ENCODE measurements at places on chromosomes 4 and X. TPM values are rescaled to one million over a fixed set of nuclear protein-coding genes. Genes with fewer than 3 reads are reported as not detected.

DNA sequence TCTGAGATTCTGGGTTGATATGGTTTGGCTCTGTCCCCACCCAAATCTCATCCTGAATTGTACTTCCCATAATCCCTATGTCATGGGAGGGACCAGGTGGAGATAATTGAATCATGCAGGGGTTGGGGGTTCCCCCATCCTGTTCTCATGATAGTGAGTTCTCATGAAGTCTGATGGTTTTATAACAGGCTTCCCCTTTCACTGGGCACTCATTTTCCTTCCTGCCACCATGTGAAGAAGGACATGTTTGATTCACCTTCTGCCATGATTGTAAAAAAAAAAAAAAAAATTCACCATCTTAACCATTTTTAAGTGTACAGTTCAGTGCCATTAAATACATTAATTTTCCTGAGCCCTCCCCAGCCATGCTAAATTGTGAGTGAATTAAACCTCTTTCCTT lies 42.6 kb downstream of the SUPT20HL2 start:
- no peak for DNase-seq

GRCh38 chrX:107567370-107567769 lies 60.9 kb upstream of the PRPS1 start:
- DNase-seq: no peak

- peak; percentile 1 for DNase-seq
Measured at GRCh38 chr4:165874072-165874790, 1.2 kb downstream of the TLL1 start.

DNA sequence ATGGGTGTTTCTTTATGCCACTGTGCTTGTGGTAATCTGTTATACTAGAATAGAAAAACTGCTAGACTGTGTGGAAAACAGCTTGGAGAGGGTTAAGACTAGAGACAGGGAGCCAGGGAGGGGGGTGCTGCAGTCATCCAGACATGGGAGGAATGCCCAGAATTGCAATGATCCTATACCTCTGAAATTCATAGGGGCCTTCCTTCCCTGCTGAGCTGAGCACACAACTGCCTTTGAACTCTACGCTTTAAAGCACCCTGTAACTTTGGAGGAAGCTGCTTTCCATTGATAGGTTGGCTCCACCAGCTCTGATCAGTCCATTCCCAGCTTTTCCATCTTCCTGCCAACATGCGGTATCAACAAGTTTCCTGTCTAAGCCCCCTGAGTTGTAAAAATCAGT lies 155.9 kb upstream of the RASGEF1B start:
- DNase-seq: no peak

DNA sequence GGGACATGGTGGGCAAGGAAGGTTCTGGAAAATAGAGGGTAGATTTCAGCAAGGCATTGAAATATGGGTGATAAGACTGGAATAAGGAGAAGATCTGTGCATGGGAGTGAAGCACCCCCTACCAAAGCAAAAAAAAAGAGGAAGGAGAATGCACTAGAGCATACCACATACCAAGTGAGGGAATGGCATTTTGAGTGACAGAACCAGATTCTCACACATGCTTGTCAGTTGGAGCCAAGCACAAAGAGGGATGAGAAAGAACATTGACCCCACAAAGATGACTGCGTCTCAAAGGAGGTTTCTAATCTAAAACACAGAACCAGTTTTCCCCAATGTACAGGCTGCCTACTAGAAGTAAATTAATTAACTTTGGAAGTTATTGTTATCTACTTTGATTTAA lies 140.3 kb upstream of the SMAD1 start:
- DNase-seq: no peak

DNA sequence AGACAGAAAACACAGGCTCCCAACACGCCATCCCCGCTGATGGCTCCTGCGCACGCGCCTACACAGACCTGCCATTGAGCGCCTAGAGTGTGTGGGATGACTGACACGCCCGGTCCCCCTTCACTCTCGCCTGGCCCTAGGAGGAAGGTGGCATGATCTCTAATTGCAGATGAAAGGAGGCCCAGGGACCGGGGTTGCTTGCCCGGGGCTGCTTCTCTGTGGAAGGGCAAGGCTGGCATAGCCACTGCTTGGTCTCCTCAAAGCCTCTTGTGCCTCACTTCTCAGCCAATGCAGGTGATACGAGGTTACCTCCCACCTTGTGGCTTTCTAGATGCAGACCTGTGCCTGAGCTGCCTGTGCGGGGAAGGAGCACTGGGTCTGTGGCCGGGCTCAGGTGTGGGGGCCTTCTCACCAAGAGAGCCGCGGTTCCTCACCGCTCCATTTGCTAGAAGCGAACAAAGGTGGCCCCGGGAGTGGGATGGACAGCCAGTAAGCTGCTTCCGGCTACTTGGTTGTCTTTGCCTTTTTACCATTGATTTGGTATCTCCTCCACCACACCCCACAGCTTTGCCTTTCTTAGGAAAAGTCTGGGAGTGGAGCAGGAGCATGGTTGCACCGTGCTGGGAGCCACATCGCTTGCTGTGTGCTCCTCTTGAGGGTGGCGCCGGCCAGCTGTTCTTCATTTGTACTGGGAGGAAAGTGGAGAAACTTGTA lies 47.0 kb downstream of the TBC1D14 start:
- no peak for DNase-seq

DNA sequence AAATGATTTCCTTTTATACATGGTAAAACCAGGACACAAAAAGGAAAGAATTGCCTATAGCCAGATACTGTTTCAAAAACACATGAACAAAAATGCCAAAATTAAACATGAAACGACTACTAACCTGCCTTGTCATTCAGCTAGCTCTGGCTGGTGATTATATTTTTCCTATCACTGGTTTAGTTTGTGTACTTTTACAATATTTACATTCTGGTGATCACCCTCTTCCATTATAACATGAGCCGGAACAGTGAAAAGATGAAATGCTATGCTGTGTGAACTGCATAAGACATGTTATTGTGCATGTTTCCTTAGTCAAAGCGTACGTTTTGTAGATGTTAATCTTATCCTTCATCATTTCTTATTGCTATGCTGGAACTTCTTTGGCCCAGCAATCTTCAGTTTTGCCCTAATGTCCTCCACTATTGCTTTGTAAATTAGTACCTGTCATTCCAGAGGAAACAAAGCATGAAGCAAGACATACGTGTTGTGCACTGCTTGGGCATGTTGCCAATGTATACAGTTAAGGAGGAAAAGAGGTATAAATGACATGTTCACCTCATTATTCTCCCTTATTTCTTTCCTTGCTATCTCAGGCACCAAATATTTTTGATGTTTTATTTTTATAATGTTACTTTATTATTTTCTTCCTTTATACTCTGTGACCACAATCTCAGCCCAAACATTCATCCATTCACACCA lies 386.3 kb downstream of the ARHGAP24 start:
- no peak for DNase-seq

DNA sequence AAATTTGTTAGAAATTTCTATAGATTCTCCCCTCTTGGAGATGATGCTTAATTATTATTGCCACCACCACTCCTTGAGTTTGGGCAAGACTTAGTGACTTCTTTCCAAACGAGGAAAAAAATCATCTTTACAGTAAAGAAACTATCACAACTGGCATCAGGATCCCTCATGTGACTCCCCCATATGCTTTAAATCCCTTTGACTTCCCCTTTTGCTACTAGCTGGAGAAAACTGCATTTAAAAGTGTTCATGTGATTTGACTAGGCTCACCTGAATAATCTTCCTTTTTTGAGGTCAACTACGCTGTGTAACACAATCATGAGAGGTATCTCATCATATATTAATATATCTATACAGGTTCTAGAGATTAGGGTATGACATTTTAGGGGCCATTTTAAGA lies 30.3 kb upstream of the ENOX2 start:
- no peak for DNase-seq

DNA sequence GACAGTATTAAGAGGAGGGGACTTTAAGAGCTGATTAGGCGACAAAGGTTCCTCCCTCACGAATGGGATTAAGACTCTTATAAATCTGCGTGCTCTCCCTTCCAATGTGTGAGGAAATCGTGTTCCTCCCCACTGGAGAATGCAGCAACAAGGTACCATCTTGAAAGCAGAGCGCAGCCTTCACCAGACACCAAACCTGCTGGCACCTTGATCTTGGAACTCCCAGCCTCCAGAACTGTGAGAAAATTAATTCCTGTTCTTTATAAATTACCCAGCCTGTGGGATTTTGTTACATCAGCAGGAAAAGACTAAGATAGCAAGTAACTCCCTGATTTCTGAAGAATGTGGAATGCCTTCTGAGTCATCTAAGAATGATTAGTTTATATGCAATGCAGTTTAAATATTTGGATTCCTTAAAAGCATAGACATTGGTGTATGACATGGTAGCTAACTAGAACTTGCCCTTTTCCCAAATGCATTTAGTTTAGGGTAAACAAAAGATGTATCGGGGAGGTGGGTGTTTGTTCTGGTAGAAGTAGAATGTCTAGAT lies 86.1 kb downstream of the USP46 start:
- DNase-seq: peak; percentile 81

DNA sequence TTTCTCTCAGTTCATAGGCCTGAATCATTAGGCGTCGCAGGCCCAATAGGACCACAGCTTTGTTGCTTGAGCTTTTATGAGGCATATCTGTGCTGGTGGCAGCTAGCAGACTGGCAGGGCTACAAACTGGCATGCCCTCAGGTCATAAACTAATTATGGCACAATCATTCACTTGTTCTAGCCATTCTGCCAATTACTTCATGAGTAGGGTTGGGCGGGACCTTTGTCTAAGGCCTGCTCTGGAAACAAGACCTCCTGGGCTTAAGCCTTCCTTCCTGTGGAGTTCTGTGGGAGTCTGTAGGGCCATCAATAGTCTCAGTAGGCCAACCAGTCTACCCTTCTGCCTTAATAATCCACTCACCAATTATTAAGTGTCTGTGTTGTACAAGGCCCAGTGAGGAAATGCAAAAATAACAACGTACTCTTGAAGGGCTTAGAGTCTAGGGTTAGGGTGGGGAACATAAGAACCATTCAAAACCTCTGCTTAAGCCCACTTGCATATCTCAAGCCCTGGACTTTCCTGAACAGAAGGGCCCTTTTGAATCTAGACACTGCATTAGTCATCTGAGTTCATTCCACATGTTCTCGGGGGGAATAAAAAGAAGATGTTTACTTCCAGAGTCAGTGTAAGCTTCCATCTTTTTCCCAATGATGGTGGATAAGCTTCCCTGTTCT lies 44.5 kb downstream of the SHROOM4 start:
- no peak for DNase-seq

- DNase-seq: no peak
Measured at GRCh38 chrX:55014897-55015299, 14.7 kb downstream of the APEX2 start.

DNA sequence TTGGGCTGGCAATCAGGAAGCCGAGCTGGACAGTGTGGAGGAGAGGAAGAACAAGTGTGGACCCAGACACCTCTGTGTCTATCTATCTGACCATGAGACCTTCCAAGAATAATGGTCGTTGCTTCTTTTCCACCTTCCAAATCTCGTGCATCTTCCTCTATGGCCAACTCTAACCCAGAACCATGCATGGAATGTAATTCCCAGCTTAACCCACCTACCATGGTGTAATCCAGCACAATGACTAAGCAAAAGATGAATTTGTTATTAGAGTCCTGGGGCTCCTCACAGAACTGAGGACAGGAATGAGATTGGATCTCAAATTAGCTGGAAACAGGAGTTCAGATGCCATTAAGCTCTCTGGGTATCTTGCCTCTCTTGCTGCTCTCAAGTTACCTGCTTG lies 17.4 kb upstream of the TMEM184C start:
- peak; percentile 60 for DNase-seq

DNA sequence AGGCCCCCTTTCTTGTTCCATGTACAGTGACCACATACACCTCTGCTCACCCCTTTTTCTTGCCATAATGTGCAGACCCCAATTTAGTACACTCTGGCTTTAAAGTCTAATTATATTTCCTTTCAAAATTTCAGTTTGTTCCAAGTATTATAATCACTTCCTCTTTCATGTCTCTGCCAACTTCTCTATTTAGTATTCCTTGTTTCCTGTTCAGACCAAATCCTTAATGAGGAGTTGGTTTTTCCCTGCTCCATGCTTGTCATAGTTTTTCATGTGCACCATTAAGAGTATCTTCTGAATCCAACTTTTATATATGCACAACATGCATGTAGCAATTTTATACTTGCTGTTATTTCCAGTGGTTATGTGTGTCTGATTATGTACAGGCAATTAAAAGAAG lies 32.3 kb downstream of the USP53 start:
- no peak for DNase-seq

- DNase-seq: peak; percentile 5
Measured at GRCh38 chr4:27096142-27096824, 235.6 kb downstream of the STIM2 start.

The GAGE1 gene
- not detected for total RNA-seq

The NAT8L gene
- under 0.01 TPM for total RNA-seq

The SATL1 gene
- not detected for total RNA-seq

The GPRIN3 gene
- total RNA-seq: 0.43 TPM

The OPHN1 gene
- total RNA-seq: 9.0 TPM
